Stimulated activated CD8-positive, alpha-beta memory T cell treated with anti-CD3 and anti-CD28 coated beads, Interleukin-15, amount 100 ng/mL, for 1 hour (primary cell): ENCODE measurements at places on chromosomes 7 and 10.

DNA sequence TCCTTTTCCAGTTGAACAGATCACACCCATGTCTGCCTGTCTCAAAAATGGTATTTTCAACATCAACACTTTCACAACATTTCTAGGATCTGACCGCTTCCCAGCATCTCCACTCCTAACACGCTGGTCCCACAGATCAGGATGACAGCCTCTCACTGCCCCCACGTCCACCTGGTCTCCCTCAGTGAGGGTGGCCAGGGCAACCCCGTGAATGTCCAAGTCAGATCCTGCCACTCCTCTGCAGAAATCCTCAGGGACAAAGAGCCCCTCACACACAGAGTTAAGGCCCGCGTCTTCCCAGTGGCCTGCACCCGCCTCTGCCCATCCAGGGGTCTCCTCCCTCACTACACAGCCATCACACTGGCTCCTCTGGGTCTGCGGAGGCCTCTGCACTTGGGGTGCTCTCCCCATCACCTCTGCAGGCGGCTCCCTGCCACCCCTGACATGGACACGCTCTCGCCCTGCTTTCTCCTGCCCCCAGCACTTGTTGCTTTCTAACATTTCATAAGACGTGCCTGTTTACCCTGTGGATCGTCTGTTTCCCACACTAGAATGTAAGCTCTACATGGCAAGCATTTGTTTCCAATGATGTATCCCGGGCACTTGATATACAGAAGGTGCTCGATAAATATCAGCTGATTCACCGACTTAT is 20.0 kb downstream of the GNA12 start:
- no peak for DNase-seq

DNA sequence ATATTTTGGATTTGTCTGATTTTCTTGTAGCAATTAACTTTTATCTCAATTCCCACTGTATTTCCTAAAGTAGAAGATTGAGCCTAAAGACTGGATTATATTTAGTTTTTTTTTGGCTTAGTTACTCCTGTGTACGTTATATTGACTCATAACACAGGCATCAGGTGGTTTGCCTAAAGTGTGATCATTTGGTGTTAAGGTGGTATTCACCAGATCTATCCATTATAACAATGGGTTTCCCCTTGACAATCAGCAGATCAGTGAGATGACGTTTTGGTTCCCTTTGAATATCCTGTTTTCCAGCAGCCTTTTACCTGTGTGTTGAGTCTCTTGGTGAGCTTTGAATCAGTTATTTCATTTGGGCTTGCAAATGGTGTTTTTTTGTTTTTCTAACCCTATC is 18.1 kb downstream of the MAPK8 start:
- no peak for DNase-seq

GRCh38 chr7:10083766-10084165 is 889.9 kb upstream of the PHF14 start:
- DNase-seq = no peak

GRCh38 chr7:103148994-103149807 is at the start of gene NAPEPLD:
NAPEPLD (minus strand) TSS chr7:103149099; CDS start chr7:103128776, 20,323 bp downstream.
- peak; percentile 44 for DNase-seq

GRCh38 chr10:11284291-11285085 is 266.8 kb downstream of the CELF2 start:
- DNase-seq = no peak

DNA sequence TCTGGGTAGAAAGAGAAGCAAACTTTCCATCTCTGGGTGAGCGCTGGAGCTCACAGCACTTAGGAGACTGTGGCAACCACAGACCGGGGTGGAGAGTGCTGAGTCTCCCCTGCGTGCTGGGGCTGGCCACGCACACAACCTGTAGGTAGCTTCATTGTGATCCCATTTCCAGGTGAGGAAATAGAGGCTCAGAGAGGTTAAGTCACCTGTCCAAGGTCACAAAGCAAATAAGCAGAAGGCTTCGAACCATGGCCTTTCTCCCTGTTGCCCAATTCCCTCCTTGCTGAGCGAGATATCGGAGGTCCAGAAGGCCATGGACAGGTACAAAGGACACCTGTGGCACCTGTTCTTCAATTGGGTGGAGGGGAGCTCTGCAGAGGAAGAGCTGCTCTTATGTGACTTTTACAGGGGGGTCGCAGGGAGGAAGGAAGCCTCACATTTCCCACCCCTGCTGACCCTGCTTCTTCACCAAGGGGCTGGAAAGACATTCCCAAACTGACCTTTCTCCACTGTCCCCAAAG is 39.4 kb downstream of the ZCCHC24 start:
- no peak for DNase-seq

DNA sequence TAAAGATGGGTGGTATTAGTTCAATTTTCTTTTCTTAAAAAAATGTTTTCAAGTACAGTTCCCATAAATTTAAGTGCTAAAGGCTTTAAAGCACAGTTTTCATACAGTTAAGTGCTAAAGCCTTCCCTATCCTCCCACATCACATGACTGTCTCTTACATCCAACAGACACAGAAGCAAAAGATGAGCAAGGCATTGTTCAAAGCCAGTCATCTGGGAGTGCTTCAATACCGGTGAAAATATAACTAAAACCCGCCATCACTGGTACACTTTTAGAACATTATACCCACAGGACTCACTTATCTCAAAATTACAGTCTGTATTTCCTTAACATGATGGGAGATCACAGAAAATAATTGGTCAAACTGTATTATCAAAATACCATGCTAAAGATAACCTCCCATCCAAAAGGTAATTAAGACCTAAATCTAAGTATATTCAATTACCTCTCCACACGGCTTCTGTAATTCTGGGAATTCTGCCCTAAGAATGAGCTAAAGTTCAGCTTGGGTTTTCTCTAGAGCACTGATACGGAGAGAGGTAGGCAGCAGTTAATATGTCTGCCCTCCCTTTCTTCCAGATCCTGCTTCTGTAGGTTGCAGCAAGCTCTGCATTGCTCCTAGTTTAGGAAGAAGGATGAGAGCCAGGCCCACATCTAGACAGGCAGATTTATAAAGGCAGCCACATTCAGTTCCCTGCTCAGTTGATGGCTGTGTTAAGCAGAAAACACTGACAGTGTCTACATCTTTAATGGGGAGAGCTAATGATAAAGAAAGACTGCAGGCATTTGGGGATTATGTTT is 474.8 kb upstream of the PFKP start:
- DNase-seq = no peak
